Hematopoietic multipotent progenitor cell treated with erythropoietin and hydrocortisone succinate and interleukin-3 and kit ligand, for 8 days (in vitro differentiated cells): ENCODE measurements at places on chromosomes 6 and 20.
A peak's percentile ranks its signal among the peaks of the same experiment; 100 is the strongest.

DNA sequence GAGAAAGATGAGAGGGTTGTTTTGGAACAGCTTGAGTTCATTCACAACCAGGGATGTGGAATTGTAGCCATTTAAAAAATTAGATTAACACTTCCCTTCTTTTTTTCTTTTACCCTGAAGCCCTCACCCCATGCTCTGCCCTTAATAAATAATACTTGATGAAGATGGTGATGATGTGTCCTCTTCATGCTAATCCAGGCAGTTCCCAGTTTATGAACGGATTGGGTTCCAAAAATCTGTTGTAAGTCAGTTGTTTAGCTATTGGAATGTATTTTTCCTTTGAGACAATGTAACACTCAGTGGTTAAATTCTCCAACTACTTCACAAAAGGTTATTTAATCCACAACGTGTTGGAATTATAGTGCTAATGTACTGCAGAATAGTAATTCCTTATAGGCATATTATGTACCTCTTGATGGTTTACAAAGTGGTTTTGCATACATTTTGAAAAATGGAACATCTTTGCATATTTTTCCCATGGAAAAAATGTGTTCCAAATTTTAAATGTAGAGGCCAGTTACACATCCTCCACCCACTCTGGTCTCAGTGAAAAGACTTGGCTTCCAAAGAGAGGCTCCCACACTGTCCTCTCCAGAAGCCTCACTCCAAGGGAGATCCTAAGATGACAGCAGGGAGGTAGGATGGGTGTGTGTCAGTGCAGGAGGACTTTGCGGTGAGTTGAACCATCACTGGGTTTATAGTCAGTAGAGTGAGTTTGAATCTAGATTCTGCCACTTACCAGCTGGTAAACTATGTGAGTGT lies 45.8 kb upstream of the CEP162 start:
- DNase-seq, result no peak

GRCh38 chr20:54148947-54149764 lies 24.6 kb downstream of the CYP24A1 start:
- no peak for DNase-seq

GRCh38 chr20:1509237-1509636 lies 18.0 kb upstream of the SIRPB2 start:
- peak; percentile 48 for DNase-seq

GRCh38 chr20:9270831-9271230 lies 201.9 kb downstream of the PLCB4 start:
- no peak for DNase-seq

DNA sequence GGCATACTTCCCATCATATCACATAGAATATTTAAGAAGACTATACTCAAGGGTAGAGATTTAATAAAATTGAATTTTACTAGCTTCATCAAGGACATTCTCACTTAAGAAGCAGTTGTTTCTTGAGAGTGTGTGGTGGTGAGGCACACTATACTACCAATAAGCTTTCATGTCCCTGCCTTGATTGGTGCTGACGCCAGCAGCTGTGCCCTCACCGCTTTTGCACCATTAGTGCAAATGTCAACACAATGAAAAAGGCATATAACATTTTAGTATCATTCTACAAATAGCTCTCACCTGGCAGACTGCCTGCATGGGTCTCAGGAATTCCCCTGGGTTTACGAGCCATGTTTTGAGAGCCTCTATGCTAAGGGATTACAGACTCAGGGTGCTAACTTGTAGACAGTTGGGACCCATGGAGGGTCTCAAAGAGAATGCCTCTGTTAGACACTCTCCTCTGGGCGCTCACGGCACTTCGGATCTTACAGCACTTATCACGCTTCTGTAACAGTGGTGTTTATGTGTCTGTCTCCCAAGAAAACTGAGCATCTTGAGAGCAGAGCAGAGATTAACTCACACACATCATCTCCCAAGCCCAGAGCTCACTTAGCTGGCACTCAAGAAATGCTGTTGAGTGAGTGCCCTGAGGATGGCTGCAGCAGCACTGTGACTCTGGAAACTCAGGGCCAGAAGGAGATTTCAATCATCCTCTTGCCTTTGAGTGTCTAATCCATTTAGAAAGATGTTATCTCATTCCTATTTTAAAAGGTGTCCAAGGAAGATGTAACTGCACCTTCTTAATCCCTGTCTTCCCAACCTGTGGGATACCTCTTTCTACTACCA lies 143.3 kb upstream of the GPR6 start:
- DNase-seq, result no peak

DNA sequence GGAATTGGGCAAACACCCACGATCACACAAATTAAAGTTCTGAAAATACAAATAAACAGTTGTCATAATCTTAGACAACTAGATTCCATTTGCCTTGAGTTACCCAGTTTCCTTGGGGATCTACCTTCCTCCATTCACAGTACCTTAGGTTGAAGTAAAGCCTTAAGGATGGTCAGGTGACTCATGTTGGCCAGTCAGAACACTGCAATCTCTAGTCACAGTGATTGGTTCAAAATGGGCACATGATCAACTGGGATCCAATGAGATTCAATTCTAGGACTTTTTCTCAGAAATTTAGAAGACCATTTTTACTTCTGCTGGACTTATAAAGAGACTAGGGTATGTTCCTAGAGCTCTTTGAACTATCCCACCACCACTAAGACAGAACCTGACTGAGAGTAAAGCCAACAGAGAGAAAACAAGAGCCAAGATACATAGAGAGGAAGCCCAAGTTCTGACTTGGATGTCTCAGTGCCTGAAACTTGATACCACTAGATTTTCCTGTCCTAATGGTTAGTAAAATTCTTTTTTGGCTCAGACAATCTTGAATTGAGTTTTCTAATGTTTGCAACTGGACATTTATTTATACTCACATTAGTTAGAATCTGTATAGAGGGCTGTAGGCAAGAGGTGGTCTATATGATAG lies 8.6 kb upstream of the CLIC5 start:
- DNase-seq, result no peak

- no peak for DNase-seq
These were observed 15.4 kb upstream of the TNFRSF6B start for GRCh38 chr20:63680857-63681608.

- DNase-seq, result no peak
These were observed 26.9 kb downstream of the JPH2 start for GRCh38 chr20:44160133-44160532.
